ENCODE measurements at places on chromosomes 1 and 21. TPM values are rescaled to one million over a fixed set of nuclear protein-coding genes. Genes with fewer than 3 reads are reported as not detected.

The KCNAB2 gene
- 2.4 TPM for total RNA-seq

DNA sequence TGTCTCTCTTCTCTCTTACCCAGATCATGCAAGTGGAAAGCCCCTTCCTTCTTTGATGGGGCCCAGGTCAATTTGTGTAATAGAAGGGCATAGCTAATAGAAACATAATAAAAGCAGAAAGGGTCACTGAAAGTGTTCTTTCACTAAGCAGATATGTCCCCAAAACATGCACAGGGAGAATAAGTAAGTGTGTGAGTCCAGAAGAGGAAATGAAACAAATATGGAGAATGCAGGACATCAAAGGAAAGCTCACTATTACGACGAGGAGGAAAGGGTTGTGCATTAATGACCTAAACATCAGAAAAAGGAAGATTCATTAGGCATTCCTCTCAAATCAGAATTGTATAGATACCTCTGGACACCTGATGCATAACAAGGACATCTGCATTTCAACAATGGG is 81.4 kb upstream of the SMYD2 start:
- DNase-seq, result no peak

- no peak for DNase-seq
These were observed 207.0 kb downstream of the BARHL2 start for GRCh38 chr1:90510143-90510542.

DNA sequence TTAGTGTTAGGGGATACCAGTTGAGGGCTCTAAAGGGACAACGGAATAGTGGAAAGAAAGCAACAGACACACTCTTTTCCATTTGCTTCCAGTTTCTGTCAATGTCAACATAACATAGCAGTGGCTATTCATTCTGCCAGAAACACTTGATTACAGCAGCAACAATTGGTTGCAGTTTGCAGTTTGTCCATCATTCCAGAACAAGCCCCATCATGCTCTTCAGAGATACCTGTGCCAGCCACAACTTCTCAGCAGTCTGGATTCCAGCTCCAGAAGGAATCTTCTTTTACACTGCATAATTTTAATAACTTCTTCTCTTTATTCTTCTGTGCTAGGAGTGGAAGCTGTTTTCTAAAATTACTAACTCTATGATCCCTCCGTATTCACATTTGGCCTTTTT is 1521.4 kb downstream of the PLA2G4A start:
- no peak for DNase-seq
